ENCODE measurements at places on chromosomes 7 and 10. TPM values are rescaled to one million over a fixed set of nuclear protein-coding genes. Genes with fewer than 3 reads are reported as not detected.

The C10orf105 gene
- total RNA-seq, result 0.12 TPM

The CHAT gene
- not detected for total RNA-seq

The PKD2L1 gene
- not detected for total RNA-seq

The HMX2 gene
- total RNA-seq, result not detected

The AFAP1L2 gene
- total RNA-seq, result 0.51 TPM

The ADCYAP1R1 gene
- not detected for total RNA-seq

The TAS2R3 gene
- total RNA-seq, result 0.17 TPM

The HOXA4 gene
- not detected for total RNA-seq

The OR6B1 gene
- not detected for total RNA-seq
